ENCODE measurements at places on chromosomes 3 and 15. TPM values are rescaled to one million over a fixed set of nuclear protein-coding genes. Genes with fewer than 3 reads are reported as not detected.

BMF gene
- 45.3 TPM for polyA plus RNA-seq

TRIM42 gene
- polyA plus RNA-seq, result not detected

GASK1A gene
- 6.1 TPM for polyA plus RNA-seq

HESX1 gene
- polyA plus RNA-seq, result 4.5 TPM

DNA sequence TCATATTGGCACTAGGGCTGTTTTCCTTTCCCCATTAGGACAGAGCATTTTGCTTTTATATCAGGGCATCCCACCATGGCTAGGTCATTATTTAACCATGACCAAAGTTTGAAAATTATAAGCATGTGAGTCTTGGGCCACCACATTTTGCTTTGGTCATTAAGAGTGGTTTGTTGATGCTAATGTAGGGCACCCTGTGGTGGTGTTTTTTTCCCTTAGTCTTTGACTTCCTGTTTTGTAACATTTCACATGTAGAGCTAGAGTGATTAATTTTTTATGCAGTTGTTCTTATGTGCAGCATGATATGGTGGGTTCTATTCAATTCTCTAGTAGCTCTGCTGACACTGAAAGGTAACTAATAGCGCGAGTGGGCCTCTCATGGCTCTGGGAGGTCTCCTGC is 249.6 kb upstream of the ROBO1 start:
- DNase-seq, result no peak

GRCh38 chr3:177792311-177793030 is 595.2 kb upstream of the TBL1XR1 start:
- DNase-seq, result no peak

GRCh38 chr15:40142428-40142827 is 18.4 kb upstream of the BUB1B start:
- DNase-seq, result no peak

DNA sequence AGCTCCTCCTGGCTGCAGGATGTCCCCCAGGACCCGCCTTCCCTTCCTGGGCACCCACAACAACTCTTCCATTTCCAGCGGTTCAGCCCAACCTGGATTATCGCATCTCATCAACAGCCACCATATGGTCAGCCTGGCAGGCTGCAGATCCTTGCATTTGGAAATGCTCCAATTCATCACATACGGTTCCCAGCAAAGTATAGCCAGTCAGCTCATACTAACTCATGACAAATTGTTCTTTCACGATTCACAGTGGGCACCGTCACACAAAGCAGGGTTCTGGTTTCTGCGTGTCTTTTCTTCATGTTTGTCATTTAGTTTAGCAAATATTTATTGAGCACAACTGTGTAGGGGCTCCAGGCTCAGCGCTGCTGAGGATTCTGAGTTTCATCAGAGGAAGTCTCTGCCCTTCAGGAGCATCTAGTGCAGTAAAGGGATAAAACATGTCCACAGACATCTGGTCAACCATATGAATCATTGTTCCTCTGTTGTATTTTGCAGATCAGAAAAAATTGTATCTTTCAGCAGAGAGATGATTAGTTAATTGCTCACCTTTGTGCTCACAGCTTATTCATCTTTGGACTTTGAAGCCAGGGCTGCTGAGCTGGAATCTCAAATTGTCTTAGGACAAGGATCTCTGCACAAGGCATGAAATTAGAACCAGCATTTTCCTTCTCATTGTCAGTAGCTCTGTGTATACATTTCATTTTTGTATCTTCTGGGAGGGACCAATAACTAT is 125.1 kb downstream of the GABRG3 start:
- no peak for DNase-seq

- no peak for DNase-seq
These were observed 74.0 kb upstream of the LIPC start for GRCh38 chr15:58357529-58358476.

GRCh38 chr3:167996514-167996913 is 99.2 kb downstream of the GOLIM4 start:
- DNase-seq, result no peak

DNA sequence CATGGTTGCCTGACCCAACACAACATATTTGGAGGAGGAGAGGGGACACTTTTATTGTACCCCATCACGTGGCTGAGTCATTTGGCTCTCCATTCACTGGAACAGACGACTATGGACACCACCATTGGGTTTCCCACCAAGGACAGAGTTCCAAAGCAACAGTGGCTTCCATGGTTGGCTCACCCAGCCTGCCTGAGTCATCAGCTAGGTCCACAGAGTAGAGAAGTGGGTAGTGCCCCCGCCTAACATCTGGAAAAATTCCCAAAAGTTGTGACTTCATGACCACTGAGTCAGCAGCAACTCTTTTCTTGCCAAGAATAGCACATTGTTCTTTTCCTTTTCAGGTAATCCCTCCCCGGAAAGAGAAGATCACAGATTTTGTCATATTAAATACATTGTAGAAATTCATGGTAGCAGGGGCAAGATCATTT is 3.0 kb upstream of the PPP1R2 start:
- no peak for DNase-seq

DNA sequence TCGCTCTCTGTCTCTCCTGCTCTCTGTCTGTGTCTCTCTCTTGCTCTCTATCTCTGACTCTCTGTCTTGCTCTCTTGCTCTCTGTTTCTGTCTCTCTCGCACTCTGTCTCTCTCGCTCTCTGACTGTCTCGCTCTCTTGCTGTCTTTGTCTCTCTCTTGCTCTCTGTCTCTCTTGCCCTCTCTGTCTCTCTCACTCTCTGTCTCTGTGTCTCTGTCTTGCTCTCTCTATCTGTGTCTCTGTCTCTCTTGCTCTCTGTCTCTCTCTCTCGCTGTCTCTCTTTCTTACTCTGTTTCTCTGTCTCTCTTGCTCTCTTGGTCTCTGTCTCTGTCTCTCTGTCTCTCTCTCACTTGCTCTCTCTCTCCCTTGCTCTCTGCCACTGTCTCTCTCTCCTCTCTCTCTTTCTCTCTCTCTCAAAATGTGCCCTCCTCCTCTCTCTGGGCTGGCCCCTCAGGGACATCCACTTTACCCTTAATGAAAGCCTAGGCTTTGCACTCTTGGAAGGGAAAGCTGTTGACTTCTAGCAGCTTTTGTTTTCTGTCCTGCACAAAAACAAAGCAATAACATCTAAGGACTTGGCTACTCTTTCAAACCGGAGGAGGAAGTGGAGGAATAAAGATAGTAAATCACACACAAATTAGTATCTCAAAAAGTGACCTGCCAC is 73.9 kb upstream of the NR2E3 start:
- DNase-seq, result no peak

- no peak for DNase-seq
These were observed 7.2 kb upstream of the ENTPD3 start for GRCh38 chr3:40379674-40380306.

- DNase-seq, result no peak
These were observed 10.0 kb upstream of the RETNLB start for GRCh38 chr3:108767253-108767652.

DNA sequence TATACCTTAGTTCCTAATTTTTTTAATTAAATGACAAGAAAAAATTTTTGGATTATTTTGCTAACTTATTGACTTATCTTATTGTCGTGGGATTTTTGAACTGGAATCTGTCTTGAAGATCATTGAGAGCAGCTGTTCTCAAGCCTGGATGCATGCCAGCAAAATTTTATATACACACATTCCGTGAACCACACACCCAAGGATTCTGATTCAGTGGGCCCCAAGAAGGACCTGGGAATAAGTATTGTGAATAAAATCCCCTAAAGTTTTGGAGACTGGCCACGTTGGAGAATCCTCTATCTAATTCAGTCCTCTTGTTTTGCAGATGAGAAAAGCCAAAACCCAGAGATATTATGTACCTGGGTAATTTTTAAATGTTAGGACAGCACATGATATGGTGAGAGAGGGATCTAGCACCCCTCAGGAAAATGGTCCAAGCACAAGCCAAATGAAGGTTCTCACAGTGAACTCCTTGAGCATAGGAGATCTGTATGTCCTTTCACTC is 55.2 kb downstream of the UNC13C start:
- DNase-seq, result no peak

- no peak for DNase-seq
These were observed 66.7 kb upstream of the MME start for GRCh38 chr3:155013427-155013826.

DNA sequence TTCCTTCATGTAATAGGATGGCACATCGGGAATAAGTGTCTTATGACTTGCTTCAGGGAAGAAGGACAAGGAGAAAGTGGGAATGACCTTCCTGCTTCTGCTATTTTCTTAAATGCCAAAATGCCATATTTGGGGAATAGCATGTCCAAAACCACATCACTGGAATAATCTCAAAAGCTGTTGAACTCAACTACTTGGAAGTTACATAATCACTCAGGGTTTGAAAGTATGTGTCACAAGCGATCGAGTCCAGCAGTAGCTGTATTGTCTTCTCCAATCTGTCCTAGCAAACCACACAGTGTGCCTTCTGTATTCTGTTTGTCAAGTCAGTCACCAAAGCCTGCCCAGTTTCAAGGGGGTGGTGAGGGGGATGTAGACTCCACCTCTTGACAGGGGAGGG is 58.3 kb upstream of the GADL1 start:
- DNase-seq, result no peak

GRCh38 chr15:70212963-70213315 is 115.2 kb upstream of the TLE3 start:
- no peak for DNase-seq

DNA sequence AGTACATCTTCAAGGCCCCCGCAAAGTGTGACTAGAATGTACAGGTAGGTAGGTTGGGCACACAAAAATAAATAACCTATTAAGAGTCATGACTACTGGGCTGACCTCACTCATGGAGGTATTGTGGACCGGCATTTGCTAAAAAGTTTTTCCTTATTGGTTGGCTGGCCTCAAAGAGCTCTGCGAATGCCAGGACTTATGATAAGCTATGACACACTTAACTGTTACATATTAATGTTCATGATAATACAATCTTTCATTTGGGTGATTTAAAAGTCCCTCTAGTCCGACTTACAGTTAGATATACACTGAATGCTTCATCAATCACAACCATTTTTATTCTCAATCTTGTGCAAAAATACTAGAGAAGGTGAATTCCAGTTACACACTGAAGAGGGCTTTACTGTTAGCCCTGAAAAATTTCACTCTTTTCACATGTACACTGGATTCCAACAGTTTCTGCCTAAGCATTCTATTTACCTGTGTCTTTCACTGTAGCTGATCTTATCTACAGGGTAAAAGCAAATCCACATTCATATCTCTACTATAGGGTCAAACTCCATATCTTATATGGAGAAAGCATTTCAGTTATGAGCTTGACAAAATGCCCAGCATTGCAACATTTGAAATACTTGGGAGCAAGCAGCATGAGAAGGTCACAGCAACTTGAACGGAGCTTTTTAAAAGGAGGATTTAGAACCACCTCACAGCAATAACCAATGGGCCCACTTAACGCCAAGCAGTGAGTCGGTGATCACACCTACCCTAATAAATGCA is 329.1 kb downstream of the FOXP1 start:
- DNase-seq, result no peak

DNA sequence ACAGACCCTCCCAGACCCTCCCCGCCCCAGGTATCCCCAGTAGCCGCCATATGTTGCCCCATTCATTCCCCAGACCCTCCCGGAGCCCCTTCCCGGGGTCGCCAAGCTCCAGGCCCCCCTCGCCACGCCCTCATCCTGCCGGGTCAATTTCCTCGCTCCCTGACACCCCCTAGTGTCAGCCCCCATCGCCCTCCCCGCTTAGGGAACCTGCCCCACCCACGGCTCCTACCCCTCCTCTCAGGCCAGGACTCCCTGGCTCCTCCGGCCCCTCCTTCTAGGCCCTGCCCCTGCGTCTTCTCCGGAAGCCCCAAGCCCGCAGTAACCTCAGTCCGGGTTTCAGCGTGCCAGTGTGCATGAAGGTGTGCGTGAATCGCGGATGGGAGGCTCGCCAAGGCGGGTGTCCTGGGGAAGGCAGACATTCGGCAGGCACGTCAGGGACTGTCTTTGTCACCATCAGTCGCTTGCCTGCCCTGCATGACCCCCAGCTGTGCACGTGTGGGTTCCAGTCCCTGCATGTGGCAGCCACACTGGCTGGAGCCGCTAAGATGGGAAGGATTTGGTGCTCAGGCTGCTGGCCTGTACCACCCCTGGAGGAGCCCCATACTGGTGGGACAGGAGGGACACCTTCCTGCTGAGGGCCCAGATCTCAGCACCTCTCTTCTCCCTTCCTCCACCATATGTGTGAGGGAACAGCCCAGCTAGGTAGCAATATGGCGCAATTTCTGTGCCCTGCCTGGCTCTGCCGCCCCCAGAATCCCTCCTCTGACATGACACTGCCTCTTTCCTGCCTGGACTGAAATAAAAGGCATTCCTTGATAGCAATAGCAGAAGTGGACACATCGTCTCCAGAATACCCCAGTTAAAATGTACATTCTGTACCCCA is 693 bp downstream of the DISP2 start:
- DNase-seq, result no peak

Data from left kidney (tissue), 8 donors.